SW480 (cell line): ENCODE measurements at places on chromosomes 3 and 15.

DNA sequence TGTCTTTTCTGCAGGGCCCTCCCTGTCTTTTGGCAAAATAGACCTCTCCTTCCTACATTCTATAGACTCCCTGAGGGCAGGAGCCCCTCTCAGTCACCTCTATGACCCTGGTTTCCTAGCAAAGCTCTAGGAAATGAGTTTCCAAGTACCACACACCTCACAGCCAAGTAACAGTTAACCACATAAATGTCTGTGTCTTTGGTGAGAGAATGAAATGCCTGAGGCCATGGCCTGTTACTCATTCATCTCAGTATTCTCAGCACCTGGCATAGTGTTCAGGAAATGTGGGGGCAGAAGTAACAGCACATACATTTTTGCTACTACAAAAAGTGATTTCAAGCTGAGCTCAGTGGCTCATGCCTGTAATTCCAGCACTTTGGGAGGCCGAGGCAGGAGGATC is 21.0 kb downstream of the RFT1 start:
- DNase-seq = no peak

GRCh38 chr3:148991219-148992026 is at the start of gene GYG1:
Gene GYG1, plus strand, starts transcription at chr3:148991540. Its CDS starts 101 bp downstream, at chr3:148991641.
- peak; percentile 88 for DNase-seq

GRCh38 chr15:32855942-32856341 is 138.1 kb downstream of the GREM1 start:
- DNase-seq = peak; percentile 53

DNA sequence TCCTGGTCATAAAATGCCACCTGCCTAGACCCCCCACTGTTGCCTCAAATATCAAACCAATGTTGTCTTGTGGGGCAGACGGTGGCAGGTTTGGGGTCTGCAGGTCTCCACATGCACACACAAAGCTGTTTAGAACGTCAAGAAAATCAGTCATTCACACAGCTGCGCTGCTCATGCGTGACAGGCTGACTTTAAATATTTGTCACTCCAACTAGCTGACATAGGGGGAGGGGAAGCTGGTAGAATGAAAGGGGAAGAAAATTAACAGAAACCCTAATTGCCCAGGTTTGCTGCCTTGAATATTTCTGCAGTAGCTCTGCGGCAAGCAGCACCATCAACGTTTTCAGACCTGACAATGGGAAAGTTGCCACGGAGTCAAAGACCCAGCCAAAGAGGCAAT is 201.8 kb downstream of the ABHD5 start:
- no peak for DNase-seq

DNA sequence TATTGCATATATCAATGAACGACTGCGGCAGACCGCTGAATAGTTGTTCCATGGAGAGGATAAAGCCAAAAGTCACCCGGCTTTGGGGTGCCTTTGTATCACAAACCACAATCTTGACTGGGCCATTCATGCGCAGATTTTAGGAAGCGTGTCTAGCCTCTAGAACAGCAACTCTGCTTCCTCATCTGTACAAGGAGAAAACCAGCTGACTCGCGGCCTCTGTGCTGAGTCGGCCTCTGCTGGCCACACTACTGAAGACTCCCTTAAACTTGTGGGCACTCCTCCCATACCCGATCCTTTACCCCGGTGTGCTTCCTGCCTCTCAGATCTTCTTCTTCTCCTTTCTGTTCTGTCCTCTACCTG is 872 bp downstream of the DLEC1 start:
- DNase-seq = peak; percentile 74

- DNase-seq = no peak
These were observed 196.4 kb downstream of the STT3B start for GRCh38 chr3:31729082-31729481.

DNA sequence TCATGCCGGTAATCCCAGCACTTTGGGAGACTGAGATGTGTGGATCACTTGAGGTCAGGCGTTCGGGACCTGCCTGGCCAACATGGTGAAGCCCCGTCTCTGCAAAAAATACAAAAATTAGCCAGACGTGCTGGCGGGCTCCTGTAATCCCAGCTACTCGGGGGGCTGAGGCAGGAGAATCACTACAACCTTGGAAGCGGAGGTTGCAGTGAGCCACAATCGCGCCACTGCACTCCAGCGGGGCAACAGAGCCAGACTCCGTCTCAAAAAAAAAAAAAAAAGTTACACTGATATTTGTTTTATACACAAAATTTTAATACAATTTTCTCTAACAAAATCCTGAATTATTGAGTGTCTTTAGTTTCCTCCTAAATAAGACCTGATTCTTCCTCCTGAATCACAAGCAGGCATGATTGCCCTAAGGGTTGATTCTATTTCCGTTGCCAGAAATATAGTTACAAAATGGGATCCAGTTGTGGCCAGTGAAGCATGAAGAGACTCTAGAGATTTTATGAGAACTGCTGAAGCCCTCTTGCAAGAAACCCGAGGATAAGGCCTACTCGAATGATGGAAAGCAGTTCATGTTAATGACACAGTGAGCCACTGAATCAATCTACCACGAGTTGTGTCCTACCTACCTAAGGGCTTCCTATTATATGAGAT is 9.6 kb upstream of the SMARCC1 start:
- DNase-seq = no peak

DNA sequence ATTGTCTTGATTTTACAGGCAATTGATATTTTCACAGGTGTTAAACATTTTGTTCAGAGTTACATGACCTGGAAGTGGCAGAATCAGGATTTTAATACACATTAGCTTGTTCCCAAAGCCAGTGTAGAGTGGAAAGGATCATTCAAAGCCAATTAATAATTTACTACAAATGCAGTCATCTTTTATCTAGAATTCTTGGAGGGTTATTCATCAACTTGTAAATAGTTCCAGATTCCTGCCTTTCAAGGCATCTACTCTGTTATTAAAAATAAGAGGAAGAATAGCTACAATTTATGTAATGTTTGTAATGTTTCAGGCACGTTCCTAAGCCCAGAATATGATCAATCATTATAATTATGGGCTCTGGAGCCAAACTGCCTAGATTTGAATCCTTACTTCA is 358.5 kb downstream of the ZNF385D start:
- DNase-seq = no peak

DNA sequence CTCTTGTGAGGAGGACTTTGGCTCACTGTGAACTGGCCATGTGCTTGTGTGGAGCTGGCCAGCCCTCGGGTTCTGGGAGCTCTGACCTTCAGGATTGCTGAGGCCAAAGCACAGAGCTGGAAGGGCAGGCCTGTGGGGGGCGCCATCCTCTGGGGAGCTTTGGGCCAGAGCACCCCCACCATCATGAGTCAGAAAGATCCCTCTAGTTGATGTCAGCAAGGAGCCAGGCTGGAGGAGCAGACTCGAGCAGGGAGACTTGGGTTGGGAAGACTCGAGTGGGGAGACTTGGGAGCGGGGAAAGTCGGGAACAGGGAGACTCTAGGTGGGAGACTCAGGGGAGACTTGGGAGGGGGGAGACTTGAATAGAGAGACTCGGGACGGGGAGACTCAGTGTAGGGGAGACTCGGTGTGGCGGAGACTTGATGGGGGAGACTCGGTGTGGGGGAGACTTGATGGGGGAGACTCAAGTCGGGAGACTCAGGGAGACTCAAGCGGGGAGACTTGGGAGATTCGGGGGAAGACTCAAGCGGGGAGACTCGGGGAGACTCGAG is 37.7 kb upstream of the PLXNA1 start:
- no peak for DNase-seq

DNA sequence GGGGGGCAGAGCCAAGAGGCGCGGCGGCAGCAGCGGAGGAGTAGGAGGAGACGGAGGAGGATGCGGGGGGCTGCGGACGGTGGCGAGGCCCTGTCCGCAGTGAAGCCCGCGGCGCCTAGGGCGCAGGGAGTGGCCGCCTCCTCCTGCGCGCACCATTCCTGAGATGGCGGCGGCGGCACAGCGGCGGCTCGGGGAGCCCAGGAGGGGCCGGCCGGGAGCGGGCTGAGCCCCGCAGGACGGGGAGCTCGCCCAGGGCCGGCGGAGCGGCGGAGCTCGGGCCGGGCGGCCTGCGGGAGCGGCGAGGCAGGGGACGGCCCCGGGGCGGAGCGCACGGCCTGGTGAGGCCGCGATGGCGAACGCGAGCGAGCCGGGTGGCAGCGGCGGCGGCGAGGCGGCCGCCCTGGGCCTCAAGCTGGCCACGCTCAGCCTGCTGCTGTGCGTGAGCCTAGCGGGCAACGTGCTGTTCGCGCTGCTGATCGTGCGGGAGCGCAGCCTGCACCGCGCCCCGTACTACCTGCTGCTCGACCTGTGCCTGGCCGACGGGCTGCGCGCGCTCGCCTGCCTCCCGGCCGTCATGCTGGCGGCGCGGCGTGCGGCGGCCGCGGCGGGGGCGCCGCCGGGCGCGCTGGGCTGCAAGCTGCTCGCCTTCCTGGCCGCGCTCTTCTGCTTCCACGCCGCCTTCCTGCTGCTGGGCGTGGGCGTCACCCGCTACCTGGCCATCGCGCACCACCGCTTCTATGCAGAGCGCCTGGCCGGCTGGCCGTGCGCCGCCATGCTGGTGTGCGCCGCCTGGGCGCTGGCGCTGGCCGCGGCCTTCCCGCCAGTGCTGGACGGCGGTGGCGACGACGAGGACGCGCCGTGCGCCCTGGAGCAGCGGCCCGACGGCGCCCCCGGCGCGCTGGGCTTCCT is at the start of gene GPR27:
TSS of gene GPR27 (plus strand) at position 155 of the 909 bp plus-strand sequence. CDS start at position 350, 195 bp downstream.
- DNase-seq = no peak

- DNase-seq = no peak
These were observed 6.1 kb upstream of the PLSCR4 start for GRCh38 chr3:146256851-146257486.

DNA sequence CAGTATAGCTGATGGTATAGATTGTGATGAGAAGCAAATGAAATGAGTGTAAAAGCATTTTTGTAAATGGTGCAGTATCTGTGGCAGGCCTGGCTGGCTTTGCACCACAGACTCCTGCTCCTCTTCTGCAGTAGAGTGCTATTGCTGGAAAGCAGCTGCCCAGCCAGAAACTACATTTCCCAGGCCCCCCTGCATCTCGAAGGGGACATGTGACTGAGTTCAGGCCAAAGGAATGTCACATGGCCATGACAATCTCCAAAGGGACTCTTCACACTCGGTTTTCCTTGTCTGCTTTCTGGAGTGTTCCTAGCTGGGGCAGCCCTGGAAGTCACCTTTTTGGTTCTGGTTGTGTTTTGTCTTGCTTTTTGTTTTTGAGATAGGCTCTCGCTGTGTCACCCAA is 277.1 kb downstream of the SUCLG2 start:
- no peak for DNase-seq

- DNase-seq = no peak
These were observed 77.6 kb downstream of the BFSP2 start for GRCh38 chr3:133477487-133477886.

- no peak for DNase-seq
These were observed 17.5 kb downstream of the SLCO3A1 start for GRCh38 chr15:91870876-91871537.

- peak; percentile 28 for DNase-seq
These were observed 311.5 kb downstream of the CACNA2D3 start for GRCh38 chr3:54433846-54434245.

GRCh38 chr3:14461006-14461747 is 58.8 kb downstream of the SLC6A6 start:
- no peak for DNase-seq

- DNase-seq = no peak
These were observed 203.9 kb downstream of the PTPRG start for GRCh38 chr3:61765157-61765876.

DNA sequence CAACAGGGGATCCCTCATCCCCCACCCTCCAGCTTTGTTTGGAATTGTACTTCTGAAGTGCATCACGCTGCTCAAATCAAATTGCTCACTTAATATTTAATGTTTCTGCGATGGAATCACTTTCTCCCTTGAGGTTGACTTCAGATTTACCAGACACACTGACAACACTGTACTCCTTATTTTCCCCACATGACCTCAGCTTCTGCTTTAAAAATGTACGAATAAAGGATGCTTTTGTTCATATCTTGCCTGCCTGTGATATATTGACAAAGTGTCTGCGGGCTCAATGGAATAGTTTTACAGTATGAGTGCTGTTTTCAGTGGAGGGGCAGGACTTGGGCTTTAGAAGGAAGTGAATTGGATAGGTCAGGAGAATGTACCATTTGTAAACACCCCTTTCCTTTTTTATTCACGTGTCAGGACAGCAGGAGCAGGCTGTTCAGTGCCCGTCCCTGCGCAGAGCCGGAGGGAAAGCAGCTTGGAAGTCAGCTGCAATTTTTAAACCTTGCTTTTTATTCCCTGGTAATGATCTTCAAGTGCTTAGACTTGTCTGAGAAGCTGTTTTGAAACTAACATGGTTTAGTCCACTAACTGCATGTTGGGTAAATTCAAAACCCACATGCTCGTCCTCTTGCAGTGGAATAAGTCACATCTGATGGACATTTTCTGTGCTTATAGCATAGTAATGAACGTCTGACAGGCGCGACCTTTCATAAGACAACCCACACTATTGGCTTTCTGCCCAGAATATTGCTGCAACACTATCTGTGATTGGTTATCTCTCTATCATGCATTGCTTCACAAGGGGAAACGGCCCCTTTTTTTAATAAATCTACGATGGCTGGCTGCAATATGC is 29.9 kb downstream of the MBNL1 start:
- DNase-seq = peak; percentile 62

GRCh38 chr15:94743668-94744067 is 512.3 kb downstream of the MCTP2 start:
- no peak for DNase-seq

GRCh38 chr15:25092661-25093060 is 137.9 kb downstream of the SNRPN start:
- no peak for DNase-seq

- no peak for DNase-seq
These were observed 239.9 kb upstream of the CTDSPL start for GRCh38 chr3:37621771-37622170.

DNA sequence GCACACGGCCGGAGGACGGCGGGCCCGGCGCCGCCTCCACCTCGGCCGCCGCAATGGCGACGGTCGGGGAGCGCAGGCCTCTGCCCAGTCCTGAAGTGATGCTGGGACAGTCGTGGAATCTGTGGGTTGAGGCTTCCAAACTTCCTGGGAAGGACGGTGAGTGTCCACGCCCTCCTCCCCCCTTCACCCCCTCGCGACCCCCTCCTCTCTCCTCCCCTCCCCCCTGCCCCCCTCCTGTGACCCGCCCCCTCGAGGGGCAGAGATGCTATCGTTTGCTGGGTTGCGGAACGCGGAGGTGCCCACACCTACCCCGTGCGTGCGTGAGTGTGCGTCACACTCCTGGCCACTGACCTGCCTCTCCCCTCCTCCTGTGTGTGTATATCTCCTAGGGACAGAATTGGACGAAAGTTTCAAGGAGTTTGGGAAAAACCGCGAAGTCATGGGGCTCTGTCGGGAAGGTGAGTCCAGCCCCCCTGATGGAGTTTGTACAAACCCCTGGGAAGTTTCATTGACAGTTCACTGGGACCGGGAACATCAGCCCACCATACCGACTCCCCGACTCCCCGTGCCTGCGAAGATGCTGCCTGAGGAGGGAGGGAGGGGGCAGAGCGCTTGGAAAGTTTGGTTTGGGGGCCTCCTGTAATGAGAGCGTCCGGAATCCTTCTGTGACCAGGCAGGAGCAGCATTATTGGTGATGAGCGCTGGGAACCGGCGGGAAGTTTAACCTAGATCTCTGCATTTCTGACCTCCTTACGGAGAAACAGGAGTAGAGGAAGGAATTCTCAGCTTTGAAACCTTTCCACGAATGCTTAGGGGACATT is 795 bp upstream of the SCAANT1 start:
- peak; percentile 67 for DNase-seq
